ENCODE measurements at places on chromosomes 1 and 21.

- no peak for DNase-seq
These were observed 27.4 kb upstream of the ASPM start for GRCh38 chr1:197173571-197174507.

- no peak for DNase-seq
These were observed 49.0 kb downstream of the JAK1 start for GRCh38 chr1:64917328-64917861.

- DNase-seq = no peak
These were observed 43.7 kb downstream of the CDK18 start for GRCh38 chr1:205547936-205548827.

DNA sequence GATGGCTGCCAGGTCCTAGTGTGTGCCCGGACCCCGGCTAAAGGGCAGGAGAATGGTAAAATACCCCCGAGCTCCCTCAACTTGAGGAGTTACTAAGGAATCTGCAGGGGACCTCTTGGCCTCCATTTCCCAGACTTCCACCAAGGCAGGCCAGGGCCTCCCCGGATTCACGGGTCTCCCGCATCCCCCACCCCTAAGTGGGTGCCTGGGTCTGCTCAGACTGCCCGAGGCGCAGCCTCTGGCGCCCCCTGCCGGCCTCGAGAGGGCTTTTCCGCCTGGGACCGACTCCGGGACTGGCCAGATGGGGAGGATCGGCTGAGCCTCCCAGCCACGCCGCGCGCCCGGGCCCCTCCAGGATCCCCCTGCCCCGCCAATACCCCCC lies 1.7 kb downstream of the PLEKHG5 start:
- DNase-seq = peak; percentile 51

- DNase-seq = no peak
These were observed 37.8 kb upstream of the TMEM52 start for GRCh38 chr1:1956586-1957532.

DNA sequence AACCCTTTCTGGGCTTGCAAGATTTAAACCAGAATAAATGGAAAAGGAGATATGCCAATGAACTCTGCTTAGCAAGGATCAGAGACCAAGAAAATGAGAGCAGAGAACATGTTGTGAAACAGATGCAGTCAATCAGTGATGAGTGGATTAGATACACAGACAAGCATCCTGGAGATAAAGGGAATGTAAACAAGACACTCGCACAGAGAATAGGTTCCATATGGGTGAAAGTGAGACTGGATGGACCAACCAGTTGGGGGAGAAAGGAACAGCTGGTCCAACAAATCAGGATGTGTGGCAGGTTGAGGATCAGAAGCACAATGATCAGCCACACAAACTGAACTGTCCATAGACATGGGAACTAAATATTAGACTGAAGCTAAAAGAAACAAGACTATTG lies 338.2 kb downstream of the ASTN1 start:
- no peak for DNase-seq

GRCh38 chr1:91764471-91765115 lies 121.4 kb downstream of the TGFBR3 start:
- DNase-seq = no peak

- no peak for DNase-seq
These were observed 413.7 kb downstream of the SETD4 start for GRCh38 chr21:35646606-35647005.

- DNase-seq = no peak
These were observed 36.9 kb upstream of the HIVEP3 start for GRCh38 chr1:41955461-41956159.

DNA sequence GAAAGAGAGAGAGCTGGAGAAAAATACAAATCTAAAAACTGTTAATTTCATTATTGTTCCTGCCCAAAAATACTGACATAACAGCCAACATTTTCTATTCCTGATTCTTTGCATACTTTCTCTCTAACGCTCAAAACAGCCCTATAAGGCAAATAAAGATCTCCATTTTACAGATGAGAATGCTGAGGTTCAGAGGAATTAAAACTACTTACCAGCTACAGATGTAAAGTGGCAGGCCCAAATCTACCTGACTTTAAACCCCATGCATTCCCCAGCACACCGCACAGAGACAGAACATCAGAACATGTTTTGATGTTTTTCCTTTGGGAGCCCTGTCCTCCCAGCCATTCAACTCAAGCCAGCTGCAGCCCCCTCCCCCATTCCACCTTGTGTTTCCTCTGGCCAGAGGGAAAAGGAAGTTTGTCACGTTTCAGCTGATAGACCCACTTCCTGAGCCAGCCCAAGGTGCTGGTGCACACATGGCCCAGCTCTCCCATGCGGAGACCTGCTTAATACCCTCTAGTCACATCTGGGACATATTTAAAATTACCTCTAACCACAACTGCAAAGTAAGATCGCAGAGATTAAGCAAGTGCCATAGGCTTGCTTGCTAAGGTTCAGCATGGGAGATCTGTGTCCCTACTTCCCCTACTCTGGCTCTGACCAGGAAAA lies 133.1 kb upstream of the NFIA start:
- no peak for DNase-seq

DNA sequence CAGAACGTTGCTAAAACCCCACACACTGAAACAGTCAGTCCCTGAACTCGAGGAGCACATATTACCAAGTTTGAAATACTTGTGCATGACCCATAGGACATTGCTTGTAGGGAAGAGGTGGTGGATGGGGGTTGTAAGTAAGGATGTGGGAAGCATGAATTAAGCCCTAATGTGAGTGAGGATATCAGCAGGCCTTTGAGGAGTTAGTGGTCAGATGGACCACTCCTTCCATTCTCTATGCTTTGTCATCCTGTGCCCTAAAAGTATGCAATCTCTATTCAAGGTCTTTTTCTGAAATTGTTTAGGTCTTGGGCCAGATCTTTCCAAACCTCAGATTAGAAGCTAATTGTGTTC lies 70.9 kb upstream of the SAMSN1 start:
- DNase-seq = no peak

- DNase-seq = no peak
These were observed 66.2 kb downstream of the VPS13D start for GRCh38 chr1:12296016-12296415.

GRCh38 chr1:185862235-185862634 lies 128.0 kb downstream of the HMCN1 start:
- DNase-seq = no peak

DNA sequence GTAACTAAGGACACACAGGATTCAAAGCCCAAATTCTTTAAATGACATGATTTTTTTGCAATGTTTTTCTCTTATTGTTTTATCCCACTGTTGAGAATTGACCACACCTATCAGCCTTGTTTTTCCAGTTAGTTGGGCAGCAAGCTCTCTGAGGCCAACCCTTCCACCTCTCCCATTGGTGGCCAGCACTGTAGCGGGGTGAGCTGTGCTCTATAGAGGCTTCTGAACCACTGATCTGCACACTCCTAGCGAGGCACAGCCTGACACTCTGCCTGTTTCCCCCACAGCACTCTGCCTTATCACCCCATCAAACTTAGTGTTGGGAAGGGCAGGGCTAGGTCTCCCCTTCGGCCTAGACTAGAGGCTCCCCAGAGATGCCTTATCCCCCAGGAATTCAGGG lies 19.5 kb downstream of the AHDC1 start:
- no peak for DNase-seq

GRCh38 chr1:151061704-151062103 lies 1.5 kb downstream of the MLLT11 start:
- DNase-seq = no peak

DNA sequence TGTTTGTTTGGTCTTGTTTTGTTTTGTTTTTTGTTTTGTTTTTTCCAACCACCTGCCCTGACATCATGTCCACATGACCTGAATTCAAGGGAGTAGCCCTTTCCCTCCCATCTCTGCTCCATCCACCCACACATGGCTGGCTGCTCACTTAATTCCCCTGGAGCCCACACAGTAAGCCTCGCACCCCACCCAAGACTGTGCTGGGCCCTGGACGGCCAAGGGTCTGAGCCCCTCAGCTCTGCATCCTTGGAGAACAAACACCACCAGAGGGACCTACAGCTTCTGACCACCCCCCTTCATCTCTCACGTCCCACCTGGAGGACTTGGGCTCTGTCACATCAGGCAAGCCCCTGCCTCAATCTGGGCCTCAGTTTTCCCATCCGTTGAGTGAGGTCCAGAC lies 39.1 kb downstream of the MATN1 start:
- no peak for DNase-seq

GRCh38 chr21:38914528-38915293 lies 109.0 kb downstream of the ETS2 start:
- DNase-seq = no peak

DNA sequence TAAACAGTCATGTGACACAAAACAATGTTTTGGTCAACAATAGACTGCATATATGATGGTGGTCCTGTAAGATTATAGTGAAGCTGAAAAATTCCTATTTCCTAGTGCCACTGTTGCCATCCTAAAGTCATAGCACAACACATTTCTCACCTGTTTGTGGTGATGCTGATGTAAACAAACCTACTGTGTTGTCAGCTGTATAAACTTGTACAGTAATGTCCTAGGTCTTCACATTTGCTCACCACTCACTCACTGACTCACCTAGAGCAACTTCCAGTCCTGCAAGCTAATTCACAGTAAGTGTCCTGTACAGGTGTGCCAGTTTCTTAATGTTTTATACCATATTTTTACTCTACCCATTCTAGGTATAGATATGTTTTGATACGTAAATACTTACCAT lies 326.1 kb upstream of the USP24 start:
- DNase-seq = no peak

DNA sequence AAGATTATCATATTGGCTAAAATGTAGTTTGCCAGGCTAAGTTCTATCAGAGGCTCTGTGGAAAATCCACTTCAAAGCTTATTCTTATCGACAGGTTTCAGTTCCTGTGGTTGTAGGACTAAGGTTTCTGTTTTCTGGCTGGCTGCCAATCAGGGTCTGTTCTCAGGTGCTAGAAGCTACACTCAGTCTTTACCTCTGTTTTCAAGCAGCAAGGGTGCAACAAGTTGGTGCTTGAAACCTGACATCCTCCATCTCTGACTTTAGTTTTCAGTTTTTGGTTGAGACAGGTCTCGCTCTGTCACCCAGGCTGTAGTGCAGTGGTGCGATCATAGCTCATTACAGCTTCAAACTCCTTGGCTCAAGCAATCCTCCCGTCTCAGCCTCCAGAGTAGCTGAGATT lies 15.3 kb upstream of the TMCO2 start:
- no peak for DNase-seq

DNA sequence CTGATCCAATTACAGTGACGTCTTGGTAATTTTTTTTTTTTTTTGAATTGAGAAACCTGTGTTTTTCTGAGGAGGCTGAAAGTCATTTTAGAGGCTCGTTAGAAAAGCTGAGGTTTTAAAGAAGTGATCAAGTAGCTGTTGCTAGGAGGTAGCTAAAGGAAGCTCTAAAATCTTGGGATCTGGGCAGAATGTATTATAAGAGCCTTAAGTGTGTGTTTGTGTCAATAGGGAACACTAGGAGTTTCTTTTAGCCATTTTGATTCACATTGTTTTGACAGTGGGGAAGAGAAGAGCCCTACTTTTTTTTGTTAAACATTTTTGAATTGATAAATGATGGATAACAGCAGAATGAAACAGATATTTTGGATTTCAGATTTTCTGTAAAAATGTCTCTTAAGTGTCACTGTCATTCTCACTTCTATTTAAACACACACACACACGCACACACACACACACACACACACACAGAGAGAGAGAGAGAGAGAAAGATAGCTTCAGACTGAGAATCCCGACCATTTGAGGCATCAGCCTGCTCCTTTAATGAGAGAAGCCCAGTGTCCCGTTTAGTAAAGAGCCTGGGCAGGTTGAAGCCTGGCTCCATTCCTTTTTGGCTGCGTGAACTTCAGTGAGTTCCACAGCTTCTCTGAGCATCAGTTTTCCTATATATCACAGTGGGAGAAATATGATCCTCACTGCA lies 79.1 kb upstream of the GPR88 start:
- no peak for DNase-seq

- DNase-seq = no peak
These were observed 773 bp upstream of the DDX59 start for GRCh38 chr1:200670242-200671118.

- peak; percentile 79 for DNase-seq
These were observed at the start of gene SNIP1 for GRCh38 chr1:37553927-37554808. TSS of gene SNIP1 (minus strand) at chr1:37554293. CDS start at chr1:37554229, 64 bp downstream.

GRCh38 chr1:14529475-14529874 lies 69.0 kb upstream of the KAZN start:
- DNase-seq = no peak

DNA sequence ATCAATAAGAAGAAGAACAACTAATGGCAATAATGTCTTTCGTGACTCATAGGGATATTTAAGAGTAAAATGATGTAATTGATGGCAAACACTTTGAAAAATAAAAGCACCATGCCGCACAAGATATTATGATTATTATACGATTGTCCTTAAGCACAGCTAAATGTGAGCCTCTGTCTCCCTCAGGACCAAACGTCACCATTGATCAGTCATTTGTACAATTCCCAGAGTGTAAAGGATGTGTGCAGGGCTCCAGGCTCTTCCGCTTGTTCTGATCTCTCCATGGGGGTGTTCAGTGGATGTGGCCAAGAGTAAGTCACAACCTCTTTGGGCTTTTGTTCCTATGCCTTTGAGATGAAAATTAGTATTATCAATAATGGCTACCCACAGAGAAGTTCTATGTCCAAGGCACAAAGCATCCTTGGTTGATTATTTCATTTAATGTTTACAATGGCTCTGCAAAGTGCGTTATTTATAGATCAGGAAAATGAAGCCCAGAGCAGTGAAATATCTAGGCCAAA lies 17.7 kb upstream of the C1orf87 start:
- no peak for DNase-seq

- DNase-seq = no peak
These were observed 701 bp upstream of the MUTYH start for GRCh38 chr1:45340816-45341466.

- no peak for DNase-seq
These were observed 214.1 kb upstream of the USP24 start for GRCh38 chr1:55428944-55429931.

DNA sequence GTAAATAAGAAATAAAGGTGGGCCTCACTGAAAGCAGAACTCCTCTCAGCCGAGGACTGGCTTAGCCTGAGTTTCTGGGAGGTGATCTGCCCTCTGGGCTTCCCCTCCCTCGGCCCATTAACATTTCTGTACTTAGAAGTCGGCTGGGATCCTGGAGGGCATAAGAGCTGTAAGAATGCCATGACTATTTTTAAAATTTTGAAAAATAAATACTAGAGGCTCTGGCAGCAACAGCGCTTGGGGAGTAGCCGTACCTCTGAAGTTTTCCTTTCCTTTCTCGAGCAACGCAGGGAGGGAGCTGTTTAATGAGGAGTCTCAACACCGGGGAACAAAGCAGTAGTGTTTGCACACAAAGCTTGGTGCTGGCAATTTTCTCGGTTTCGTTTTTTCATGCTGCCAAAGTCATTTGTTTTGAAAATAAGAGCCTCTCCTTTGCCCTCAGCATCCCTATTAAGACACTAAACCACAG lies 498.7 kb downstream of the SMYD3 start:
- no peak for DNase-seq

All from stimulated activated CD8-positive, alpha-beta memory T cell treated with anti-CD3 and anti-CD28 coated beads, Interleukin-12 subunit alpha, Interleukin-12 subunit beta, amount 100 ng/mL, for 4 hours (primary cell).